ENCODE measurements at places on chromosomes 11 and 22.

DNA sequence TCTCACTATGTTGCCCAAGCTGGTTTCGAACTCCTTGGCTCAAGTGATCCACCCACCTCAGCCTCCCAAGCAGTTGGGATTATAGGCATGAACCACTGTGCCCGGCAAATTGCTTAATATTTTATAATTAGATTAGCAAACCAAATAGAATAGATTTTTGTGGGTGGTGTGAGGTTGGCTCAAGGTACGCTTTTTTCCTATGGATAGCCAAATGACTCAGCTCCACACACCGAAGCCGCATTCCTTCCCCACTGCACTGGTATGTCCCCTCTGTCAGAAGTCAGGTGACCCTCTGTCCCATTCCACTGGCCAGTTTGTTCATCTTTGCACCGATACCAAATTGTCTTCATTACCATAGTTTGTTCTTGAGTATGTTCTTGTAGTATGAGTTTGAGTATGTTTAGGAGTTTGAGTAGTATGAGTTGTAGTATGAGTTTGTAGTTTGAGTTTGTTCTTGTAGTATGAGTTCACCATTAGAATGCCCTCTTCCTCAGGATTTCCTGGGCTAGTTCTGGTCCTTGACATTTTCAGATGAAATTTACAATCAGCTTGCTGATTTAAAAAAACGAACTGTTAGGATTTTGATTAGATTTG lies 19.4 kb downstream of the SUSD2 start:
- no peak for DNase-seq

- no peak for DNase-seq
Observed at GRCh38 chr11:2366276-2366675, 10.8 kb upstream of the CD81 start.

GRCh38 chr11:120336641-120337354 lies 585 bp downstream of the ARHGEF12 start:
- DNase-seq = no peak

- DNase-seq = no peak
Observed at GRCh38 chr11:70732023-70732880, 333.9 kb downstream of the CTTN start.

GRCh38 chr11:118915941-118916841 lies 9.5 kb downstream of the BCL9L start:
- DNase-seq = no peak

GRCh38 chr11:128518493-128519207 lies 68.7 kb downstream of the ETS1 start:
- no peak for DNase-seq

DNA sequence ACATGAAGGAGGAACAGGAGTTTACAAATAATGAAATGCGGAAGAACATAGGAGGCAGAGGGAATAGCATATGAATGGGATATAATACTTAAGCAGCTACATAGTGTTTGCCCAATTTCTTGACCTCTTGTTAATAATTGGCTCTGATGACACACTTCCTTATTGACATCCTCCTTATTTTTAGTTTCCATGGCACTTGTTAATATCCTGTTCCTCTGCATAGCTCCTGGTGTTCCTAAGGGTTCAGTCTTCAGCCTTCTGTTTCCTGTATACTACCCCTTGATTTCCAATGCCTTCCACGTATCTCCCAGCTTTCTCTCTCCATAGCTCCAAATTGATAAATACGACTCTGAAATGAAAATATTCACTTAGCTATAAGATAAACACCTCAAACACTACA lies 663.8 kb upstream of the API5 start:
- DNase-seq = no peak

GRCh38 chr11:1209371-1210057 lies 13.4 kb upstream of the MUC5B start:
- no peak for DNase-seq

GRCh38 chr11:46492532-46492931 lies 101.0 kb upstream of the CHRM4 start:
- no peak for DNase-seq

- DNase-seq = no peak
Observed at GRCh38 chr22:19424186-19424500, 7.4 kb downstream of the HIRA start.

GRCh38 chr11:24064309-24064903 lies 432.4 kb upstream of the LUZP2 start:
- no peak for DNase-seq

GRCh38 chr22:36224245-36224644 lies 15.1 kb downstream of the APOL2 start:
- no peak for DNase-seq

DNA sequence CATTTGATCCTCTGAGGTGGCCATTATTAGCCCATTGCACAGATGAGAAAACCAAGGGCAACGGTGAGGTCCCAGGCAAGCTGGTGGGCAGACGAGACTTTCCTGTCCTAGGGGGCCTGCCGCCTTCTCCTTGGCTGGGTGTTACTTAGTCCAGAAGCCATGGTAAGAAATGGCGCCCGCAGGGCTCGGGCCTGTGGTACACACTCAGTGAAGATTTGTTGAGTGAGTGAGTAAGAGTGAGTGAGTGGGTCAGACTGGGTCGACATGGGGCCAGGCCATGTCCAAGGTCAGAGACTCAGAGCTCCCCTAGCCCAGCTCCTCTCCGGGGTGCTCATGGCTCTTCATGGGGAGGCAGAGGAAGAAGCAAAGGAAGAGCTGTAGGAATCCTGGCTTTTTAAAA lies 36.0 kb downstream of the RASD2 start:
- no peak for DNase-seq

DNA sequence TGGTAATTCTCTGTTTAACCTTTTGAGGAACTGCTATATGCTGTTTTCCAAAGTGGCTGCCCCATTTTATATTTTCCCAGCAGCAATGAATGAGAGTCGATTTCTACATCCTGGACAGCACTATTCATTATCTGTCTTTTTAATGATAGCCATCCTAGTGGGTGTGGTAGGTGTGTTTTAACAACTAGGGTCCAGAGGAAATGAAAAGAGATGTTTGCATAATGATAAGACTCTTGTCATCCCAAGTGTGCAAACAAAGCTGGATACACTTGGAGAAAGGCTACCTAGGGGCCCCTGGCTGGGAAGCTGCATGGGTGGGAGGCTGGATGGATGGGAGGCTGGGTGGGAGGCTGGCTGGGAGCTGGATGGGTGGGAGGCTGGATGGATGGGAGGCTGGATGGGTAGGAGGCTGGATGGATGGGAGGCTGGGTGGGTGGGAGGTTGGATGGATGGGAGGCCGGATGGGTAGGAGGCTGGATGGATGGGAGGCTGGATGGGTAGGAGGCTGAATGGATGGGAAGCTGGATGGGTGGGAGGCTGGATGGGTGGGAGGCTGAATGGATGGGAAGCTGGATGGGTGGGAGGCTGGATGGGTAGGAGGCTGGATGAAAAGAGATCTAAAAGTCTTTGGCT lies 158.0 kb downstream of the DSCAML1 start:
- DNase-seq = no peak

GRCh38 chr11:73376160-73376802 lies at the start of gene RELT:
Gene RELT (plus strand): TSS chr11:73376399. CDS start chr11:73389137, 12,738 bp downstream.
- peak; percentile 95 for DNase-seq

DNA sequence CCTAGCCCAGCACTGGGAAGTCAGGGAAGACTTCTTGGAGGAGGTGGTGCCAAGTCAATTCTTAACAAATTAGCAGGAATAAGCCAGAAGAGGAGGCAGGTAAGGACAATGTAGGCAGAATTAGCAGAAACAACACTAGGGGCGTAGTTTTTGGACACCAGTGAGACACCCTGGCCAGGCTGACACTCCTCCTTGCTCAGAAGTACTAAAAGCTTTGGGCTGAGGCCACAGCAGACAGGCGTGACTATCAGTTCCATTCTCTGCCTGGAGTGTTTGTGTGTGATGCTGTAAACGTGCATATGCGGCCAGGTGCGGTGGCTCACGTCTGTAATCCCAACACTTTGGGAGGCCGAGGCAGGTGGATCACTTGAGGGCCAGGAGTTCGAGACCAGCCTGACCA lies 36.0 kb downstream of the PHF21B start:
- no peak for DNase-seq

- no peak for DNase-seq
Observed at GRCh38 chr11:79336797-79337517, 103.9 kb downstream of the TENM4 start.

- no peak for DNase-seq
Observed at GRCh38 chr11:129996113-129996870, 6.3 kb downstream of the PRDM10 start.

DNA sequence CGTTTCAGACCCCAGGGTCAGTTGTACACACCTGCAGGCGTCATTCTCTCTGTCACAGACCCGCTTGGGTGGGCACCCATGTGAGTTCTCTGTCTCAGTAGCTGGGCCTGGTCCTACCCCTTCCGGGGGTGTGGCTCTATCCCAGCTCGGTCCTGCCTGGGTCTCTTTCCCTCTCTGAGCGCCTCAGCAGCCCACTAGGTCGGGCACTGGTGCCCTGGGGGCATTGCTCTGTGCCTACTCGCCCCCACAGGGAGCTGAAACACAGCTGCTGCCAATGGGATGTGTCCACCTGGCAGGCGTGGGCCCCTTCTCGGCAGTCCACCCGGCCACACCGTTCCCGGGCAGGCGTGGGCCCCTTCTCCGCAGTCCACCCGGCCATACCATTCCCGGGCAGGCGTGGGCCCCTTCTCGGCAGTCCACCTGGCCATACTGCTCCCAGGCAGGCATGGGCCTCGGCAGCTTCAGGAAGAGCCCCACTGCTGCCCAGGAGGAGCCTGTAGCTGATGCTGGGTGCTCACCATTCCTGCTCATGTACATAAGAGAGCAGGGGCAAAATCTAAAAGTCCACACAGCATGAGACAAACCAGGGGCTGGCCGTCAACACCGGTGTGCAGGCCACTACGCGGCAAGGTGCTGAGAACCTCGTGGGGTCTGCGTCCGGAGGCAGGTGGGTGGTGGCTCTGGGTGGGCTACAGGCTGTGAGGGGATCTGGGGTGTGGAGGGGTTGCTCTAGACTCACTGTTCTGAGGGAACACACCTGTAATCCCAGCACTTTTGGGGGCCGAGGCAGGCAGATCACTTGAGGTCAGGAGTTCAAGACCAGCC lies 12.3 kb downstream of the MLC1 start:
- DNase-seq = no peak

DNA sequence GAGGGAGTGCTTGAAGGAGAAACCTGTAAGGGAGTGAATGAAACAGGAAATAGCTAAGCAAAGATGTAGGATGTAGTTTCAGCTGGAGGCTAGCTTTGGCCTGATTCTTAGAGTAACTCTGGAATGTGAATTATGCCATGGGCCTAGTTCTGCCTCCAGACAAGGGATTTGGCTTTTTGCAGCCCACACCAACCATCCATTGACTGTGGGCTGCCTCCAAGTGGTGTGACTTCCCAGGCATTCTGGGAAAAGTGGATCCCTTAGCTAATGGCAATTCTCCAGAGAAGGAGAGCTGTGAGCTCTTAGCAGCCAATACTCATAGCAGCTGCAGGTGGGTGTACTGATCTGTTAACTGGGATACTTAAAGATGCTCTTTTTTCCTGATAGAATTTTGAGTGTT lies 2.0 kb upstream of the OR9I1 start:
- DNase-seq = no peak

- no peak for DNase-seq
Observed at GRCh38 chr11:5553343-5553742, 5.0 kb upstream of the OR52H1 start.

DNA sequence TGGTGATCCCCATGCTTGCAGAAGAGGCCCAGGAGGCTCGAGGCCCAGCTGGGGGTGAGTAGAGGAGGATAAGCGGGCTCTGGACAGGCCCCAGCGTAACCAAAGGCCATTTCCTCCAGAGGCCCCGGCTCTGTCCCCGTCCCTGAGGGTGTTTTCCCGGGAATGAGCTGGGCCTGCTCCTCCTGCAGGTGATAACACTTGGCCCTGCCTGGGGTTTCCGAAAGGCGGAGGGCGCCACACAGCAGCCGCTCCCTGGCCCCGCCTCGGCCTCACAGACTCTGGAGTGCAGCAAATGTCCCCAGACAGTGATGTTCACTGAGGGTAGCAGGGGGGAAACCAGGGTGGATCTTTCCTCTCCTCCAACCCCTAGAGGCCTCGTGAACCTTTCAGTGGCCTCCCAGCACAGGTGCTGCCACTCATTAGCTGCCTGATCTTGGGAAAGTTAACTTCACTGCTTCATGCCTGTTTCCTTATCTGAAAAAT lies 10.5 kb upstream of the MGAT3 start:
- no peak for DNase-seq

- no peak for DNase-seq
Observed at GRCh38 chr11:135004495-135004894, 592.5 kb upstream of the B3GAT1 start.

GRCh38 chr11:76203131-76203925 lies 3.0 kb downstream of the WNT11 start:
- no peak for DNase-seq

- no peak for DNase-seq
Observed at GRCh38 chr11:82373781-82374542, 359.7 kb downstream of the FAM181B start.

DNA sequence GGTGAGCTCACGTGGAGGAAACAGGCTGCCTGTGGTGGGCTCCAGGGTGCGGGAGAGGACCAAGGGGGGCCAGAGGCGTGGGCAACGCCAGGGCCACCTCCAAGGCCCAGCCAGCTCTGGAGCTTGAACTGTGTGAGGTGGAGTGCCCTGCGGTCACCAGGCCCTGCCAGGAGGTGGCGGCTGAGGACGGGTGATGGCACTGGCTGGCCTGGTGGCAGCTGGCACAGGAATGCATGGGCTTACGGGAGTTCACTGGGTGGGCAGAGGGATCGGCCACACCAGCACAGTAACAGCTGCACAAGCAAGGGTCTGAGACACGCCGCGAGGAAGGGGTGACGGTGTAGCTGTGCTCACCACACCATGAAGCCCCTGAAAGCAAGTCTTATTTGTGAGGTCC lies 15.8 kb downstream of the TOLLIP start:
- DNase-seq = no peak

GRCh38 chr11:1224491-1225385 lies 1.9 kb downstream of the MUC5B start:
- DNase-seq = no peak

GRCh38 chr11:94550513-94550912 lies 6.8 kb downstream of the FUT4 start:
- no peak for DNase-seq

GRCh38 chr11:32953700-32954099 lies 61.1 kb downstream of the QSER1 start:
- DNase-seq = no peak

GRCh38 chr22:37926771-37927636 lies 20.9 kb downstream of the MICALL1 start:
- no peak for DNase-seq

DNA sequence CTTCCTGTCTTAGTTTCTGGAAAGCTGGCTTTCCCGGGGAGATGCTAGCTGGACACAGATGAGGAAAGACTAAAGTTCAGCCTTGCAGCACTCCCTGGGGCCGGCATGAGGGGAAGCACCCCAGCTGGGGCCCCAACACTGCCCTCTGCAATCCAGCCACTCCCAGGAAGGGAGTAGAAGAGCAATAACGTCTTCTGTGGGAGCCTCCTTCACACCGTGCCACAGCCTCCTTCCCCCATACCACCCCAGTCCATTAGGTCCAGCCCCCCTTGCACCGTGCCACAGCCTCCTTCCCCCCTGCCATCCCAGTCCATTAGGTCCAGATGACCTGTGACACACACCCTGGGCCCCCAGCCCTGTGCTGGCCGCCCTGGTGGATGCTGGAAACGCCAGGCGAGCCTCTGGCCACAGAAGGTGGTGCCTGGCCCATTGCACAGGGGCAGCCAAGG lies 44.1 kb upstream of the PRDM11 start:
- no peak for DNase-seq
